HL-60 (cell line): ENCODE measurements at places on chromosomes 11 and 22.
A peak's percentile ranks its signal among the peaks of the same experiment; 100 is the strongest.

DNA sequence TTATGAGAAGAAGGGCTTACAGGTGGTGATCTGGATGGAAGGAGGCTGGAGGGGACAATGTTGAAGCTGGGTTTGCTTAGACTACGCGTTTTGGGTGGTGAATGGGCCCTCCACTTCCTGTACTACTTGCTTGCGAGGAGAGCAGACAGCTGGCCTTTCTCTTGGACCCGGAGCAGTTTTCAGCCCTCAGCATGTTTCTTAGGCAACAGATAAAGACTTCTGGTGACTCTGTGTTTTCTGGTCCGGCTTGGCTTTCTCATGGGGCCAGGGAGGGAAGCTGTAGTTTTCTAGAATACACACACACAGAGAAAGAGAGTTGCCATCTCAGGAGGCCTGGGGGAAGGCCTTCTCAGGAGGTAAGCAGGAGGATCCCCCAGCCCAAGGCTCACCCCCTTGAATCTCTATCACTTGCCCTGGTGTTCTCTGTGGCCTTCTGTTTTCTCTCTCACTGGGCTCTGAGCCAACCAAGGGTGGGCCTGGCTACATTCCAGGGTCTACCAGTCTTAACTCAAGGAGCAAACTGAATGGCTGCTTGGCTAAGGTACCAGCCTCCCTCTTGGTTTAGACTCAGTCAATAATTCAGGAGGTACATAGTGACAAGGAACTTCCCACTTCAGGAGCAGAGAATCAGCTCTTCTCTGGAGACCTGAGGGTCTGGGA is 2.4 kb downstream of the CCS start:
- DNase-seq: peak; percentile 91

- no peak for DNase-seq
Measured at GRCh38 chr11:126080161-126080941, 17.7 kb upstream of the CDON start.

- peak; percentile 26 for DNase-seq
Measured at GRCh38 chr22:22099833-22100812, 117.5 kb upstream of the TOP3B start.

DNA sequence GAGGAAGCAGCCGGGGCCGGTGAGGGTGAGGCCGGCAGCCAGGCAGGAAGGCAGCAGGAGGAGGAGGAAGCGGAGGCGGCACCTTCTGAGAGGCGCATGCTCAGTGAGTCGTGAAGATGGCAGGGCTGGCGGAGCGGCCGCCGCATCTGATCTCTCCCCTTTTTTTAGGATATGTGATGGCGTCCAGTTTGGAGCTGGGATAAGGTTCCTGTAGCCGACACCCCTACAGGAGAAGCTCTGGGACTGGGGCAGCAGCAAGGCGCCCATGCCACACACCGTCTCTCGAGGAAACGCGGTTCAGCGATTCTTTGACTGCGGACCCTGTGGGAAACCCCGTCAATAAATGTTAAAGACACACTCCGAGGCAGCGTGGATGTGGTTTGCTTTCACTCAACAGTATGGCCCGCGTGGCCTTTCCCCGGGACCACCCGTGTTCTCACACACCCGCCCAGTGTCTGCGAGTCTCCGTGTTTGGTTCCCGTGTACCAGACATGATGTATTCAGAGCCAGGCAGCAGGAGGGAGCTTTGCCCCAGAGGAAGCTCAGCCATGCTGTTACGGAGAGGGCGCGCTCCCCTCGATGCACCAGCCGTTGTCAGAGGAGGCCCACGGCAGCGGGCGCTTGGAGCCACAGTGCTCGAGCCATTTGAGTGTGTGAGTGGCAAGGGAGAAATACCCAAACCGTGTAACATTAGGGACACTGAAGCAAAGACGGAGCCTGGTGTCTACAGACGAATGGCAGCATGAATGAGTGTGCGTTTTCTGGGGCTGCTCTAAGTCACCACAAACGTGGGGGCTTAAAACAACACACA is 27.7 kb upstream of the PARVB start:
- peak; percentile 45 for DNase-seq

DNA sequence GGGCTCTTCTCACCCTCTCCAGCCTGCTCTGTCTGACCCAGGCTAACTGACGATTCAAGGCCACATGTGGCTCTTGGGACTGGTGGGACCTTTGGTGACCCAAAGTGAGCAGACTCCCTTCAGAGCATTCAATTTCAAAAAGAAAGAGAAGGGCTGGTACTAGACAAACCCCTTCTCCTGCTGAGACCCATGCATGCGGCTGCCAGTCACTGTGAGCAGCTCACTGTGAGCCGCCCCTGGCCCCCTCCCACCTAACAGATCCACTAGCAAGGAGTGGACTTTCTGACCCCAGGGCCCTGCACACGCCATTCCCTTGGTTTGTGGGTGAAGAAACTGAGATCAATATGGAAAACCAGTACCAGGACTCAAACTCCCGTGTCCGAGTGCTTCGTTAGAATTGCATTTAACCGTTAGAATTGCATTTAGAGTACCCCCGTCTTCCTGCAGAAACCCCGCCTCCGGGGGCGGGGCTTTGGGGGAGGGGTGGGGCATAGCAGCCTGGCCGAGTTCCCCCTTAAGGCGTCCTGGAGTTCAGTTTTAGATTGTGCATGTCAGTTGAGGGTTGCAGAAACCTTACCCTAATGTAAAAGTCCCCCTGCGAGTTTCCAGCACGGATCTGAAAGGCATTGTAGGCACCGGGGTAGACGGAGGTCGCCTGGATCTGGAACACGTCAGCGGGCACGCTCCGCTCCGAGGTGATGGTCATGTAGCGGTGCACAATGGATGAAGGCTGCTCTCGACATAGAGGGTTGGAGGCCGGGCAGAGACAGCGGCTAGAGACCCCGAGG is 5.1 kb downstream of the EFEMP2 start:
- peak; percentile 49 for DNase-seq

DNA sequence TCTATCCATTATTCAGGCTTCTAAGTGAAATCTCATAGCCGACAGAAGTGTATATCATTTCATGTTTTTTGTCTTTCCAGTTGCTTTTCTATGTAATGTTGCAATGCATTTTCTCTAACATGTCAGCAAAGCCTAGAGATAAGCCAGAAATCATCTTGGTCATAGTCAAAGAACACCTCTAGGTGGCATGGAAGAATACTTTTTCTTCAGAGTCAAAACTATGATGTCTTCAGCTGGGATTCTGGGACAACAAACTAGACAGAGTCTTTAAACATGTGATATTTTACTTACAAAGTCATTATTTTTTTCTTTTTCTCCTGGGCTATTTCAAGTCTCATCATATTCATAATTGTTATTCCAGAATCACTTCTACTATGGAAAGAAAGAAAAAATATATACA is 4.4 kb downstream of the GAS2 start:
- no peak for DNase-seq

GRCh38 chr11:31974366-31975136 is 116.3 kb upstream of the RCN1 start:
- no peak for DNase-seq

- no peak for DNase-seq
Measured at GRCh38 chr11:133525976-133526375, 6.3 kb downstream of the OPCML start.

DNA sequence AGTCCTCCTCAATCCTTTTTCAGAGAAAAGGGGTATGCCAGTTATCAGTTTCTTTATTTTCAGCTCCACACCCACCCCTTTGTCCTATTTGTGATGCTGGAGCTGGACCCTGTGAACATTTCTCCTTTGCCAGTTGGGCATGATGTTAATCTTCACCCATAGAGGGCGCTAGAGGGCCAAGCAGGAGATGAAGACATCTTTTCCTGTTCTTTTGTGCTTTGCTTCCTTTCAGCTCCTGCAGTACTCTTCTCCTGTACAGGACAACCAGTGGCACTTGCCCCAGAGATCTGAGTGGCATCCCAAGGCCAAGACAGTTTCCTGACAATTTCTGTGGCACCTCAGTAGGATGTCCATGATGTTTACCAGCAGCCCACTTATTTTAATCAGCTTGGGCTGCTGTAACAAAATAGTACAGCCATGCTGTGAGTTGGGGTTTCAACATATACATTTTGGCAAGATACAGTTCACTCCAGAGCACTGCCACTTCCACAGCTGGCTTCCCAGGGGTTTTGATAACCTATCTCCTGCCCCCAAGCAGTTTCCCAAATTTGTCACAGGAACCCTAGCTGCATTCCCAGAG is 4.6 kb downstream of the SAA2 start:
- DNase-seq: peak; percentile 77

DNA sequence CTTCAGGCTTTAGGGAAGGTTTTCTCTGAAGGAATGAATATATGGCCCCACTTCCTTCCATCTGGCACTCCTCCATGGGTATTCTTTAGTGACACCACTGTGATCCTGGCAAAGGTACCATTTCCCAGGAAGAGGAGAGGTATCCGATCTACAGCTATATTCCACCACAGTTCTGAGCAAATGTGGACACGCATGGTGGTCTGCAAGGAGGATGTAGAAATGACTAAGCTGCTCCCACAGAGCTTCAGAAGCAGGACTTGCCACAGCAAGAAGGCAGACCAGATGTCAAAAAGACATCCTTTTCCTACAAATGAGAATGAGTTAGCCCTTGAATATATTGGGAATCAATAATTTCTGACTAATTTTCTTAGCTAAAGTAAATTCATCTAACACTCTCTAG is 45.5 kb downstream of the ARFGAP2 start:
- no peak for DNase-seq

DNA sequence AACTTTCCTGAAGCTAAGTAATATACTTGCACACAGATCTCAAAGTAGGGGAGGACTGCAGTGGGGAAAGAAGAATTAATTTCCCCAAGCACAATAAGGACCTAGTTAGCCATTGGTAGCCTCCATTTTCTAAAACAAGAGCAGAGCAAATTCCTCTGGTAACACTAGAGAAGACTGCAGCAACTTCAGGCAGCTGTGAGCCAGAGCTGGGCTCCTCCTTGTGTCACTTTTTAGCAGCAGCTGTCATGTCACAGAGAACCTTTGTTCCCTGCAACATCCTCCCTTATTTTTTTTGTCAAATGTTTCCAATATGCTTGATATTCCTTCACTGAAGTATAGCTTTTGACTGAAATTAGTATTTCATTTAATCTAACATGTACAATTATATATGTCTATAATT is 54.4 kb downstream of the RRAS2 start:
- no peak for DNase-seq

- DNase-seq: no peak
Measured at GRCh38 chr11:19800162-19800561, 87.5 kb downstream of the NAV2 start.

DNA sequence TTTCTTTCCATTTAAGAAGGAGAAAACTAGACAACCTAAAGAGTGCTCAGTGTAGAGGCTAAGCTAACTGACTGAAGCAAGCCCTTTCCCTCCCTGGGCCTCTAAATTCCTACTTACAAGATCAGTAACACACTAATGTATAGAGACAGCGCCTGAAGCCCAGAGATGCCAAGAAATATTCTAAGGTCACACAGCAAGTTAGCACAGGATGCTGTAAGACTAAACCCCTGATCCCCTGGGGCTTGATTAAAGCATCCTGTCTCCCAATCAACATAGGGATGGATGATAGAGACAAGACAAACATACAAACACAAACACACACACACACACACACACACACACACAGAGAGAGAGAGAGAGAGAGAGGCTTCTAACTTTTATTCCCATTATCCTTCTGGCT is 5.6 kb downstream of the LARGE1 start:
- DNase-seq: no peak

DNA sequence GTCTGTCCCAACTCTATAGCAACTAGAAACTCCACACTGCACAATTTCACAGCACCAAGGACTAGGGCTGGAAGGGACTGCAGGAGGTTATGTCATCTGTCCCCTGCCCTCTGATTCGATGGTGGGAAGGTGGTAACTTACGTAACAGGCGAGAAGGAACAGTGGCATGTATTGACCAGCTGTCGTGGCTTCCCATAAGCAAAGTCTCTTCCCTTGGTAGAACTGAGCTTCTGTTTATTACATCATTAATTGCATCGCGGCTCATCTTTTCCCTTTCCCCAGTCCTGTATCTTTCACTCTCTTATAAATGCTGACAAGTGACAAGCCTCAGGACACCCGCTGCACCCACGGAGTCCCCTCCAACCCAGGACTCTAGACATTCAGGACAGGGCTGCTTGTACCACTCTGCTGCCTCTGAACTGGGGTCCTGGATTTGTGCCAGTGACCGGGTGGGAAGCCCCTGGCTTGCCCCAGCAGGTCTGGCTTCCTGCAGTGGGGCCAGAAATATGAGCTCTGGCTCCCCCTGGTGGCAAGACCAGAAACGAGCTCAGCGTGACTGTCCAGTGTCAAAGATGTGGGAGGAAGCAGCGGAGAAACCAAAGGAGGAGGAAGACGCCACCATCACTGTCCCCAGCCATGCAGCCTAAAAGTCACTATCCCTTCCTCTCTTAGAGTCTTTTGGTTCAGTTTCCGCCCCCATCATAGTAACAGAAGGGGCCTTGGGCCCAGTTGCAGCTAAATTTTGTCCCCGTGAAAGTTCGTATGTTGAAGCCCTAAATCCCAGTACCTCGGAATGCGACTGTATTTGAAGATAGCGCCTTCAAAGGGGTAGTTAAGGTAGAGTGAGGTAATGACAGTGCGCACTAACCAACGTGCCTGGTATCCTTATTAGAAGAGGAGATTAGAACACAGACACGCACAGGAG is 84.5 kb downstream of the ISX start:
- DNase-seq: peak; percentile 28
